ENCODE measurements at places on chromosomes 13 and 19. TPM values are rescaled to one million over a fixed set of nuclear protein-coding genes. Genes with fewer than 3 reads are reported as not detected.

Gene KLK4
- total RNA-seq = not detected

Gene EID2B
- 2.6 TPM for total RNA-seq

Gene CEACAM8
- total RNA-seq = 0.52 TPM

Gene IFNL1
- not detected for total RNA-seq

Gene SHISA7
- total RNA-seq = not detected

Gene C1QTNF9
- total RNA-seq = 2.6 TPM

Gene ZNF566
- 14.1 TPM for total RNA-seq

Gene POSTN
- 1,449 TPM for total RNA-seq

Gene SAFB2
- 23.5 TPM for total RNA-seq

Gene SH2D3A
- total RNA-seq = not detected

Gene TPTE2
- total RNA-seq = not detected

Gene CD22
- 4.7 TPM for total RNA-seq

Gene HMGB1
- total RNA-seq = 61.6 TPM

Gene CD209
- 5.2 TPM for total RNA-seq

Gene RFPL4A
- 0.52 TPM for total RNA-seq

Gene ZNF709
- total RNA-seq = 5.7 TPM

Gene LRP3
- 19.3 TPM for total RNA-seq

Gene ZNF723
- not detected for total RNA-seq

Gene PRTN3
- 4.7 TPM for total RNA-seq

Gene KASH5
- not detected for total RNA-seq

Gene AKAP8L
- 39.1 TPM for total RNA-seq
